ENCODE measurements at places on chromosomes 13 and 19.

DNA sequence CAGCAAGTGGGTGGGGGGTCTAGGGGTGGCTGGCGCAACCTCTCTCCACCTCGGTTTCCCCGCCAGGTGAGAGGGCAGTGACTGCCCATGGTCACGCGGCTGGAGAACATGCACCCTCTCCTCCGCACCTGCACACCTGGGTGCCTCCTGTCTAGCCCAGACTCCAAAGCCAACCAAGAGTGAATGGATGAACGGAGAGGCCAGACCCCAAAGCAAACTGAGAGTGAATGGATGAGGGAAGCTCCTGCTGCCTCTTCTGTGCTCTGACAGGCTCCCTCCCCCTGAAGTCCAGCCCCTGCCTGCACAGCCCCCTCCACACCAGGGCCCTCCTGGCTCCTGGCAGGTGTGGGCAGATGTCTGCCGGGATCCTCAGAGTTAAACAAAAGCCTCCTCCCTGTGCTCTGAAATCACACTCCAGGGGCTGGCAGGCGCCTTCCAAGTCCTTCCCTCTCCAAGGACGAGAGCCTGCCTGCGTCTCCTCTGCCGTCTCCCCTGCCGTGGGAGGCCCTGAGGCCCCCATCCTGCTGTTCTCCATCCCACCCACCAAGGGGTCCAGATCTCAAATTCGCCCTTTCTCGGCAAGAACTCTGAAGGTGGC, 2.2 kb downstream of the SBNO2 start:
- DNase-seq: no peak

DNA sequence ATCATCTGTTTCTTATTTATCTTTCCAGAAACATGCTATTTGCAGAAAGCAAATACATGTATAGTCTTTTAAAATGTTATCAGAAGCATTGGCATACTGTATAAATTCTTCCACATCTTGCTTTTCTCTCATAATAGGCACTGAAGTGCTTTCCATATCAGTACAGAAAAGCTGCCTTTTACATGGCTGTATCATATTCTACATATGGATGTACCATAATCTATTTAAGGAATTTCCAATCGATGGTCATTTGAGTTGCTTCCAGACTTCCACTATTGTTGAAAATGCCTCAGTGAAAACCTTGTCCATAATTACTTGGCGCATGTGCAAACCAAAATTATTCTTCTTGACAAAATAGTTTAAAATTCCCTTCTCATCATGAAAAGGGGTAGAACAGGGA, 272.5 kb downstream of the LHFPL6 start:
- DNase-seq: no peak

GRCh38 chr13:72127031-72127430, 260.0 kb upstream of the DACH1 start:
- no peak for DNase-seq

DNA sequence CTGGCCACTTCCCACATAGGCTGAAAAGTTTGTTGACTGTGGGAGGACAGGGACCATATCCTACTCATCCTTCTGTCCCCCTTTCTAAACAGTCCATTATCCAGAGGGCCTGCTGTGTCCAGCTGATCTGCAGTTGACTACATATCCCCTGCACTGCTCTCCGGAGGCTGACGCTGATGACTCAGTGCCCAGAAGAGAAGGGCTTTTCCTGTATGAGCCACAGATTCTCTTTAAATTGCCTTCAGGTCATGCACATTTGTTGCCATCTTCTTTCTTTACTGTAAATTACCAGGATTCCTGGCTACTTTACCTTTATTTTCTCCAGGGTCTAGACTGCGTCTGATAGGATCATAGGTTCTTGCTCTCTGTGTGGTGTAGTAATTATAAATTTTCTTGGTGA, 125.2 kb downstream of the LACC1 start:
- DNase-seq: no peak

- no peak for DNase-seq
Observed at GRCh38 chr13:113447596-113447995, 5.7 kb downstream of the ADPRHL1 start.

DNA sequence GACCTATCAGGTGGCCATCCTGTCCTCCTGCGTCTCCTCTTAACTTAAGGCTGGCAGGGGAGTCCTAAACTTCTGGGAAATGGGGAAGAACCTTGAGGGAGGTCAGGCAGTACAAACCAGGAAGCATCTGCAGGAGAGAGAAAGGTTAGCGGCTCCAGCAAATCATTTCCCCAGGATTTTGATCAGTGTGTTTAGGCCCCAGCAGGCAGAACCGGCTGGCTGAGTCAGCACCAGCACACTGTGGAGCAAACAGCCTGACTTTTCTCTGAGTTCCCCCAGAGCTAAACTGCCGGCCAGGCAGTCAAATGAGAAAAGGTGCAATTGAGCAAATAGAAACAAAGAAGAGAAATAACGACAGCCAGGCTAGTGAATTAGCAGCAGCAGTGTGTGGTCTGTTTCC, 46.7 kb upstream of the MEDAG start:
- no peak for DNase-seq

- DNase-seq: no peak
Observed at GRCh38 chr13:39110518-39111097, 72.4 kb downstream of the NHLRC3 start.

- no peak for DNase-seq
Observed at GRCh38 chr13:35995136-35995535, 136.0 kb downstream of the DCLK1 start.

GRCh38 chr13:75079226-75079625, 402.7 kb downstream of the TBC1D4 start:
- DNase-seq: no peak

GRCh38 chr19:50640368-50640767, 687 bp upstream of the SYT3 start:
- DNase-seq: no peak

GRCh38 chr19:1568320-1569019, at the start of gene MEX3D:
Gene MEX3D (minus strand): TSS chr19:1568325. CDS start chr19:1568058, 267 bp downstream.
- DNase-seq: no peak

DNA sequence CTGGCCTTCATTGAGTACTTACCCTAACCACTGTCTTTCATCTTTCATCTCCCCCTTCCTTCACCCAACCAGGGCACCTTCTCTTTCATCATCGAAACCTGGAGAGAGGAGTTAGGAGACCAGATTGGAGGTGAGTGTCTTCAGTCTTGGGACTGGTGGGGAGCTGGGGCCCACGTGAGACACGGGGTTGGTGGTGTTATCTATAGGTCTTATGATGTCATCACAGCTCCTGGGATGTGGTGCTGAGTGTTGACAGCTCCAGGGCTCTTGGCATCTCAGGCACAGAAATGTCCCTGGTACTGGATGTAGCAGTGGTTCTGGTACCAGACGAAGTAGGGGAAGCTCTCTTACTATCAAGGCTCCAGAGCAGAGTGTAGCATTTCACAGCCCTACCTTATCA, 1.8 kb downstream of the DLL3 start:
- DNase-seq: no peak

GRCh38 chr13:104204177-104204576, 1138.0 kb upstream of the SLC10A2 start:
- no peak for DNase-seq

GRCh38 chr19:13597640-13598039, 91.4 kb upstream of the CACNA1A start:
- peak; percentile 45 for DNase-seq

DNA sequence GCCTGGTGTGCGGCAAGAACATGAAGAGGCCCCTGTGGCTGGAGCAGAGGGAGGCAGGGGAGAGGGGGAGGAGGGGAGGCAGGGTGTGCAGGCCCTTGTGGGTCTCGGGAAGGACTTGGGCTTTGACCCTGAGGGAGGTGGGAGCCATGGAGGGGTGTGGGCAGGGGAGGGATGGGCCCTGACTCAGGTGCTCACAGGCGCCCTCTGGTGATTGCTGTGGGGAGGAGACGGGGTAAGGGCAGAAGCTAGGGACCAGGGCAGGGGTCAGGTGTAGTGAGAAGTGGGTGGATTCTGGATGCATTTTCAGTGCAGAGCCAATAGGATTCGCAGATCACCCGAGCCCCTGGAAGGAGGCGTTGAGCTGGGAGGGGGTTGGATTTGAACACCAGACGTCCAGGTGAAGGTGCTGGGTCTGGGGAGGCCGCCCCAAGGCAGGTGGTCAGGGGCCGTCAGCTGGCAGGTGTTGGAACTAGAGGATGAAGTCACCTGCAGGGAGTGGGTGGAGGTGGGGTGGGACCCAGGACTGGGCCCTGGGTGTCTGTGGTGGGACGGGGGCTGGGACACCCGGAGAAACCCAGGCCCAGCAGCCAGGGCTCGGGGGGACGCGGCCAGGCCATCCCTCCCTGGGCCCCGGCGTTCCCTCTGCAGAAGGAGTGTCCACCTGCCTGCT, 185.4 kb downstream of the KDM4B start:
- no peak for DNase-seq

DNA sequence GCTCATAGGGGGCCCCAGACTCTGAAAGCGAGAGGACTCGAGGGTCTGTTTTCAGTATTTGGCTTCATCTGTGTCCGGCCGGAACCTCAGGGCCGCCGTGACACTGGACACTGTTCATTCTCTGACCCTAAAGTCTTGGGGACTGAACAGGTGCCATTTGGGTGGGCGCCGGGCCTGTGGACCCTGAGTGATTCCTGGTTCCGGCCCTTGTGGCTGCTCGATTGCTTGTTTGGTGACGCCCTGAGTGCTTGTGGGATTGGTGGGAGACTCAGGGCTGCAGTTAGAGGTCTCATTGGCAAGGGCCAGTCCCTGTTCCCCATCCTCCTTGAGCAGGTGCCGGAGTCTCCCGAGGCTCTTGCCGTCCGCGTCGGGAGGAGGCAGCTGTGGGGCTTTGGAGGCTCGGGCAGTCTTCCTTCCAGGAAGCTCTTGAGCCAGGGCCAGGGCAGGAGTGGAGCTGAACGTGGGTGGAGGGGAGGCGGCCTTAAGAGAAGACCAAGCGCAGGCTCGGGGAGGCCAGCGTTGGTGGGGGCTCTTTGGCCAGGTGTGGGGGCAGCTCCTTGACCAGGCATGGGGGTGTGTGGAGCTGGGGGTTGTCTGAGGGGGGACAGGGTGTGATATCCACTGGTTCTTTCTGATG, 4.7 kb downstream of the PTBP1 start:
- no peak for DNase-seq

DNA sequence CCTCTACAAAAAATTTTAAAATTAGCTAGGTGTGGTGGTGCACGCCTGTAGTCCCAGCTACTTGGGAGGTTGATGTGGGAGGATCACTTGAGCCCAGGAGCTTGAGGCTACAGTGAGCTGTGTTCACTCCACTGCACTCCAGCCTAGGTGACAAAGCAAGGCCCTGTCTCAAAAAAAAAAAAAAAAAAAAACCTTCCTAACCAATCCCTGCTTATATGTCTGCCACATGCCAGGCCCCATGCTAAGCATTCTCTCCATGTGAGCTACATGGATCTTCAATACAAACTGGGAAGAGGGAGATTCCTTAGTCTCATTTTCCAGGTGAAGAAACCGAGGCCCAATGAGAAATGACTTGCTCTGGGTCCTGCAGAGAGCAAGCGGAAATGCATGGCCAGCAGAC, 2.3 kb upstream of the OVOL3 start:
- no peak for DNase-seq

GRCh38 chr13:28544026-28544425, 49.1 kb upstream of the FLT1 start:
- no peak for DNase-seq

Data from NCI-H524 treated with DMSO at 0.1 percent for 48 hours (cell line).